Activated T-helper 1 cell treated with Interleukin-2 at 50 U/mL for 16 hours (primary cell): ENCODE measurements at places on chromosomes 12 and 14.

GRCh38 chr12:65122703-65123102 is 1.6 kb upstream of the WIF1 start:
- no peak for DNase-seq

- DNase-seq = no peak
Measured at GRCh38 chr14:97824218-97824617, 1027.0 kb downstream of the VRK1 start.

DNA sequence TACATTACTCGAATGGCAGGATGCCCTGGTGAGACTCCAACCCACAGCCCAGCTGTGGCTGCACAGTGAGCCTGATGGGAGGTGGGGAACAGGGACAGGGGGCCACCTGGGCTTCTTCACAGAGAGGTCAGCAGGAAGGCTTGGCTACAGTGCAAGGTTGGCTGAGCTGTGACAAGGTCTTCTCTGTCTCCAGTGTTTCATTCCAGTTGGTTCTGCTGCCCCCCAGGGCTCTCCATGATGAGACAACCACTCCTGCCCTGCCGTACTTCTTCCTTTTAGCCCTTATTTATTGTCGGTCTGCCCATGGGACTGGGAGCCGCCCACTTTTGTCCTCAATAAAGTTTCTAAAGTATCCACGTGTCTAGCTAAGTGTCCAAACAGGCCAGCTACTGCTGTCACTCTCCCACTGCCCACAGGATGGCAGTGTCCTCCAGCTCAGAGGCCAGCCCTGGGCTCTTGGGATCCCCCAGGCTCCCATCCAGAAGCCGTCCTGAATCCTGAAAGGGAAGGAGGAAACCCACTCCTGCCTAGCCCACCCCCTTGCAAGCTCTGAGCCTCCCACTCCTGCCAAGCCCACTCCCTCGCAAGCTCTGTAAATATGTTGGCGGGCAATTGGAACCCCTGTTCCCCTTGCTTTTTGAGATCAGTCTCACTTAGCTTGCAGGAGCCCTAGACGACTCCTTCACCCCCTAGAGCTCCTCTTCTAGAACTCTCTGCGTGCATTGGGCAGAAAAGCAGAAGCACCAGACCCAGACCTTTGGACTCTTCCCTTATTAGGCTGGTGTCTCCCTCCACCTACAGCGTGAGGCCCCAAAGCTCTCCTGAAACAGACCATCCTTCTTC is 5.4 kb downstream of the C1QL4 start:
- no peak for DNase-seq

DNA sequence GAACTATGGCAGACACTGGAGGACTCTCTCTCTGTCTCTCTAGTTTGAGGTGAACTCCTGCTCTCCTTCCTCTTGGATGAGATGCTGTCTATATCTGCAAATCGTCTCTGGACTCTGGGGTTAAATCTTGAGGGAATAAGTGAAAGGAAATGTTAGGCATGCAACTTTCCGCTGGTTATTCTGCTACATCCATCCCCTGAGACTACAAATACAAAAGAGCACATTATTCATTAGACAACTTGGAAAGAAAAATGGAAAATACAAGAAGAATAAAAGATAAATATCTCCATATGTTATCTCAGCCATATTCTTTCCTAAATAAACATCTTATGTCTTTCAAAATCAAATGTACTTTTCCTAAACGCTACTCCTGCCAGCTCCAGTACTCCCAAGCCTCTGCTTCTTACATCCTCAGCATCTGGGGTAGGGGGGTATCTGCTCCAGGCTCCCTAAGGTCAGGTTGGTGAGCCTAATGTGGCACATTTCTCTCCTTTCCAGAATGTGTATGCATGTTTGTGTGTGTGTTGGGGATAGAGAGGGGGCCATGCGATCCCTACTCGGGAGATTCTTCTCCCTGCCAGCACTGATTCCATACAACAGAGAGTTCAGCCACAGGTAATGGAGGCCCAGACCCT is 102.9 kb upstream of the FSCB start:
- no peak for DNase-seq

DNA sequence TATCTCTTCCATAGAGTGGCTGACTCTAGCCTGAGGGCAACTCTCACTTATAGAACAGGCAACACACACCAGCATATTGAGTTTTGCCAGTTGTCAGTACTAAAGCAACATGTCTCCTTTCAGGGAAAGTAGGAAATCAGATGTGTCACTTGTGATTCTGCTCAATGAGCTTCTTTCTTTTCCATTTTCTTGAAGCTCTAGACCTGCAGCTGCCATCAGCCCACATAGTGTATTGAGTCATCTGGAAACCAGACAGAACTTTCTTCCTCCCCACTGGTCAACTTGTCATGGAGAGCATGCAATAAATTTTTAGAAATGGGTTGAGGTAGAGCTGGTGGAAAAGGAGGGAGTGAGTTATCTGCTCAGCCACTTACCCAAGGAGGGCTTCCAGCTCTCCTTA is 209.0 kb upstream of the PLEKHG7 start:
- DNase-seq = no peak

GRCh38 chr12:24937553-24938244 is 11.2 kb downstream of the BCAT1 start:
- DNase-seq = no peak

- DNase-seq = no peak
Measured at GRCh38 chr12:24741216-24741615, 207.7 kb downstream of the BCAT1 start.

DNA sequence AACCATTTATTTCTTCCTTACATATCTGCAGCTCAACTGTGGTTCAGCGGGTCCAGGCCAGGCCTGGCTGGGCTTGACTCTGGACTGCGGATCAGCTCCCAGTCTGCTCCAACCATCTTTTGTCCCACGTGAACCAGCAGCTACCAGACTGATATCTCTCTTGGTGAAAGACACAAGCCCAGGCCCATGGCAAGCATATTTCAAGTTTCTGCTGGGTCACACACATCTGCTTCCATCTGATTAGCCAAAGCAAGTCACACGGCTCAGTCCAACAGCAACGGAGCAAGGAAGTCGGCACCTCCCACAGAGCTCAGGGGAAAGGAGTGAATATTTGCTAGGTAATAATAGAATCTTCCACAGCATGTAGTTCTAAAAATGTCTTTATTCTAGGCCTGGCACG is 24.7 kb upstream of the MARK3 start:
- no peak for DNase-seq

- no peak for DNase-seq
Measured at GRCh38 chr12:40215982-40216381, 8.8 kb upstream of the LRRK2 start.

GRCh38 chr12:89817501-89818226 is 109.0 kb upstream of the ATP2B1 start:
- DNase-seq = no peak

GRCh38 chr12:17215759-17216570 is 610.0 kb upstream of the LMO3 start:
- no peak for DNase-seq
